ENCODE measurements at places on chromosomes 11 and 22.

- DNase-seq: no peak
Measured at GRCh38 chr11:70545610-70545912, 147.2 kb downstream of the CTTN start.

GRCh38 chr11:69357458-69358397 lies 63.8 kb downstream of the MYEOV start:
- no peak for DNase-seq

DNA sequence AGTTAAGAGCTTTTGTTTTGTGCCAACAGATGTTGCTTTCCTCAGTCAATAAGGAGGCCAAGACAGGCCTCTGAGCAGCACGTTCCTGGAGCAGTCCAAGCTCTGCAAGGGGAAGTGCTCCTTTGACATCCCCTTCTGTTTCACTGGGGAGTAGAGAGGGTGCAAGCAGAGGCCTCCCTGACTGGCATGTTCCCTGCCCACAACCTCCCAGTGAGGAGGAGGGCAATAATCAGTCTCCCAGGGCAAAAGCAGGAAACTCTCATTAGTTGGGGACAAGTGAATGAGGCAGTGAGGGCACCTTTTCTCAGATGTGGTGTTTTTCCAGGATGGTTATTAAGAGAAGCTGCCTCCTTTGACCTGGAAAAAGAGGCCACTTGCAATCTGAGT lies 79.5 kb upstream of the ZBED5 start:
- no peak for DNase-seq

- no peak for DNase-seq
Measured at GRCh38 chr11:22510010-22510409, 115.6 kb downstream of the FANCF start.

DNA sequence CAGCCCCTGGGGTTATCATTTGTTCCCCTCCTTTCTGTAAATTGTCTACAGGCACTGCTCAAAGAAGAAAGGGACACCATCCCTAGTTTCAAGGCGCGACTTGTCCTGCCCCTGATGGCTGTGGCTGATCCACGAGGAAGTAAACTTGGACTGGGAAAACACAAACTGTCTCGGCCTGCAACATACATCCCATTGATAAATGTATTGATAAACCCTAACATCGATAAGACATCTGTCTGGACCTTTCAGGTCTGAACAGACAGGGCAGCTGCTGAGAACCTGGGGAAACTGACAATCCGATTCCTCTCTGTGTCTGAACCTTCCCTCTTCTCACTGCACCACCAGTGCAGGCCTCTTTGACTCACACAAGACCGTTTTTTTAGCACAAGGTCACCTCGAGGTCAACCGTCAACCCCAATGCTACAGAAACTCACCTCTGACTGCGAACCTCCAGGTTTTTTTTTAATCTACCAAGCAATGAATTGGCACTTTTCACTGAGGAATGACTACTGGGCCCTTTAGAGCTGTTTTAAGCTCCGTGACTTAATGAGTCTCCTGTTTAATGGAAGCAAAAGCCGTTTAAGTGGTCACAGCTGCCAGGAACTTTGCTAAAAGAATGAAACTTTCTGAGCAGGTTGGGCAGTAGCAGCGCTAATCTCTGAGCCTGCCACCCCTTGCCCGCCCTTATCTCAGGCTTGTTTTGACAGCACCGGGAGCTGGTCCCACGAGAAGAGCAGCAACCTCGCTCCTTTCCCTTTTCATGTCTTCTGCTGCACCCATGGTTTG lies 203.8 kb upstream of the TMEM45B start:
- DNase-seq: no peak

DNA sequence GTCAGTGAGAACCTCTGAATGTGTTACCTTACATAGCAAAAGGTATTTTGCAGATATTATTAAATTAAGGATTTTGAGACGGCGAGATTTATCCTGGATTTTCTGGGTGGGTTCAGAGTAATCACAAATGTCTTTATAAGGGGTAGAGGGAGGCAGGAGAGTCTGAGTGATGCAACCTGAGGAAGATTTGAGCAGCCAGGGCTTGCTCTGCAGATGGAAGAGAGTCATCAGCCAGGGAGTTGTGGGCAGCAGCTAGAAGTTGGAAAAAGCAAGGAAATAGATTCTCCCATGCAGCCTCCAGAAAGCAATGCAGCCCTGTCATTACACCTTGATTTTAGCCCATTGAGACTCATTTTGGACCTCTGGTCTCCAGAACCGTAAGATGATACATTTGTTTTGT lies 4.1 kb upstream of the WDR74 start:
- DNase-seq: no peak

GRCh38 chr11:17401841-17402240 lies 13.4 kb upstream of the KCNJ11 start:
- DNase-seq: no peak

DNA sequence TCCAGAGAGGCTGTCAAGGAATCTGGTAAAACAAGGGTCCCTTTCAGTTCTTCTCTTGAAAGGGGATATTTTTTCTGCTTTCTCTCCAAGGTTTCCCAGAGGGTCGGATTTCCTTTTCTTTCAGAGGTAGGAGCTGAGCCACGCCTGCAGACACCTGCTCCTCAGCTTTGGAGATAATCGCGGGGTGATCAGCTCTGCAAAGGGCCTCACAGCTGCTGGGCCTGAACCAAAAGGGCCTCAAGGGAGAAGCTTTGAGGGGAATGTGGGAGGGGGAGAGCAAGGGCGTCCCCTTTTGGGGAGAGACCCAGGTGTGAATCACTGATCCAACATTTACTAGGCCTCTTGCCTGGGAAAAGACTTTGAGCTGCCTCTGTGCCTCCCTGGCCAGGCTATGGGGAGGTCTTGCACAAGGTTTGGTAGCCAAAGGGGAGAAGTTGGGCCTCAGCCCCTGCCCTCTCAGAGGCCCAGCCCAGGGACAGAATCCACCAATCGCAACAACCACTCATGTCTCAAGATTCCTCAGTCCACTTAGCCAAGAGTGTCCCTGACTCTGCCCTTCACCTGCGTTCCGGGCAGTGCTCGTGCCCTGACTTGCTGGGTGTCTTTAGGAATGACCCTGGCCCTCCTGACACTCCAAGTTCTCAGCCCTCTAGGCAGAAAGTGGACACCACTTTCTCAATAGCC lies 14.0 kb upstream of the TP53I11 start:
- DNase-seq: no peak

DNA sequence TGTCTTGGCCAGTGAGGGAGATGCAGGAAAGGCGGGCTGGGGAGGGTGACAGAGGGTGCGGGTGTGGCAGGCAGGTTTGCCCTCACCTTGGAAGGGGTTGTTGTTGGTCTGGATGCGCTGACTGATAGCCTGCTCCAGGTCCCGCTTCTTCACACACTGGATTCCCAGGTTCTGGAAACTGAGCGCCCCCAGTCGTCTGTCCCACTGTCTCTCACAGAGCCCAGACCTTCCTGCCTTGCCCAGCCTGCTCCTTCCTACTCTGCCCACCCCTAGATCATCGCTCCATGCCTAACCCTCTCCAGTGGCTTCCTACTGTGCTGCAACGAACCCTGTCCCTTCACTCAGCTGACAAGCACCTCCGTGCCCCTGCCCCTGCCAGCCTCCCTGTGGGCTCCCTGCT lies 2.7 kb downstream of the RELA start:
- DNase-seq: no peak
